CD4-positive, alpha-beta T cell (primary cell): ENCODE measurements at places on chromosomes 1 and 21. TPM values are rescaled to one million over a fixed set of nuclear protein-coding genes. Genes with fewer than 3 reads are reported as not detected.

DNA sequence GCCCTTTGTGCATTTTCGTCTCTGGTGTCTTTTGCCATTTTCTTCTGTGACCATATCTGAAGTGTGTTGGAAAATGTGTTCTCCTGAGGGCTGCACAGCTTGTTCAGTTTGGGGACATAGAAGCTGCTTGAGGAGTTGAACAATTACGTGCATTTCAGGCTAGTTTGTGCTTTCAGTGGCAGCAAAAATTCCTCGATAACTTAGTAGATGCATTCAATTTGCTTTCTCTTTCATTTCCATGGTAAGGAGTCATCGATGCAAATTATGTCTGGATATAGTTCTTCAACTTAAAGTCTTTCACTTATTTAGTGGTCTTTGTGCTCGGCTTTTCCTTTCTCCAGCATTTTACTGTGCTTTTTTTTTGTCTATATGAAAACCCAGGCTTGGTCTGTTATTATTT, 441.5 kb downstream of the PLA2G4A start:
- no peak for DNase-seq

DNA sequence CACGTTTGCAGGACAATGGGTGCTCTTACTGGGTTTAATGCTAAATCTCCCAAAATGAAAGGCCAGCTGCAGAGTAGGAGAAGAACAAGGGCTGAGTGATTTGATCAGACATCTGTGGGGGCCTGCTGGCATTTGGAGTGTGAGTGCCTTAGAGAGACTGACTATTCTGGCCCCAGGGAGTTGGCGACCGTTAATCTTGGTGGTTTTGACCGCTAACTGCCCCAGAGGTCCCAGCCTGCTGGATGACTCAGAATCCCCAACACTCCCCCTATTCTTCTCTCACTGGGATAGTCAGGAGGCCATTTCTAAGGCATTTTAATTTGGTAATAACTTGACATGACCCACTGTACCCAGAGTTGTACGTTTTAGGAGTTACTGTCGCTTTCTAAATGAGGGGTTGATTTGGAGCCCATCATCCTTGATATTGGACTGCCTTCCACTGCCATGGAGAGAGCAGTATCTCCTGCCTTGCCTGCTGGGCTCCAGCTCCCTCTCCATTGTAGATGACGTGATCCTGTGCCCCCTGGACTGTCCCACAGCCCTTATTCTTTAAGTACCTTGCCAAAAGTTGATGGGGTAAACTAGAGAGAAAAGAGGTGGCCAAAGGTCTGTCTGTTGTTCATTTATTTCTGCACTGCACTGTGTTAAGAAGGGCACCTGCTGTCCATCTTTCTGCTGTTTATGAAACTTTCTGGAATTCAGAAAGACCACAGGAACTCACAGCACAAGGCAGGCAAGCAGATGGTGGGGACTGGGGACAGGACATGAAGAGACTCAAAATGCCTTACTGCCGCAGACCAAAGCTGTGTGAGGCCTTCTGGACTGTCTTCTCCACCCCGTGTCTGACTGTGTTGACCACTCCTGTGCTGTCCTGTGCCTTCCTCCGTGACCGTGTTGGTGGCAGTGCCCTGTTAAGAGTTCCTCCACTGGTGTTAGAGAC, 98.2 kb upstream of the ARTN start:
- DNase-seq: no peak

- no peak for DNase-seq
These were observed 16.1 kb downstream of the ENSA start for GRCh38 chr1:150613061-150613920.

- no peak for DNase-seq
These were observed 65.2 kb upstream of the GOLT1A start for GRCh38 chr1:204278958-204279357.

The SLC44A5 gene
- total RNA-seq: not detected

GRCh38 chr1:7478142-7478790, 292.8 kb upstream of the VAMP3 start:
- DNase-seq: no peak

DNA sequence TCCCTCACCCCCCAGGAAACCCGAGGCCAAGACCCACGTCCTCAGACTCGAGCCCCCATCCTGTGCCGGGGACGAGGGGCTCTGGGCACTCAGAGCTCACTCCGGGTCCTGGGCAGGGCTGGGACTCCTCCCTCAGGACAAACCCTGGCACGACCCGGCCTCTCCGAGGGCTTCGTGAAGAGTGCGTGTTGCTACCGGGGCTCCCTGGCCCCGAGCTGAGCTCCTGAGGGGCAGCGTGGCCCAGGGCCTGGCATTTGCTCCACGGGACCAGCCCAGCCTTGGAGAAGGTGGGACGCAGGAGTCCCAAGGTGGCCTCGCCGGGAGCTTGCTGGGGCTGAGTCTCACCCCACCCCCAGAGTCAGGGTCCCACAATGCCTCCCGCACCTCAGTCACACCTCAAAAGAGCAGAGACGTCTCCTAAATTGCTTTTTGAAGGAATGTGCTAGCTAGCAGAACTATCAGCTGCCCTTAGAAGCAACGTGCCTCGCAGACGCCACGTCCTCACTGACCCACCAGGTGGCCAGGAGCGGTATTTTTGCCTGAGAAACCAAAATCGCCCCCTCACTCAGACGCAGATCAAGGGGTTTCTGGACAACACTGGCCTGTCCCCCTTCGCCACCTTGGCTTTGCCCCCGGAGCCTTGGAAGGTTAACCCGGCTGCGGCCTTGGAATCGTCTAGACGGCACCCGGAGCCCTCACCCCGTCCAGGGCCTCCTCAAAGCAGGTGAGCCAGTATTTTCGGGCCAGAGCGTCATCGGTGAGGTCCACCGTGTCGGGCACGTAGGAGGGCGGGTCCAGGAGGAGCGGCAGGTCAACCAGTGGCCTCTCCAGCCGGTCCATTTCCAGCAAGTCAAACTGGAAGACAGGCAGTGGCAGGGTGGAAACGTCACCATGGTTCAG, 11.3 kb downstream of the PANK4 start:
- DNase-seq: no peak

The EXOSC10 gene
- 89.0 TPM for total RNA-seq

The PROK1 gene
- not detected for total RNA-seq

The LRRC71 gene
- total RNA-seq: not detected

DNA sequence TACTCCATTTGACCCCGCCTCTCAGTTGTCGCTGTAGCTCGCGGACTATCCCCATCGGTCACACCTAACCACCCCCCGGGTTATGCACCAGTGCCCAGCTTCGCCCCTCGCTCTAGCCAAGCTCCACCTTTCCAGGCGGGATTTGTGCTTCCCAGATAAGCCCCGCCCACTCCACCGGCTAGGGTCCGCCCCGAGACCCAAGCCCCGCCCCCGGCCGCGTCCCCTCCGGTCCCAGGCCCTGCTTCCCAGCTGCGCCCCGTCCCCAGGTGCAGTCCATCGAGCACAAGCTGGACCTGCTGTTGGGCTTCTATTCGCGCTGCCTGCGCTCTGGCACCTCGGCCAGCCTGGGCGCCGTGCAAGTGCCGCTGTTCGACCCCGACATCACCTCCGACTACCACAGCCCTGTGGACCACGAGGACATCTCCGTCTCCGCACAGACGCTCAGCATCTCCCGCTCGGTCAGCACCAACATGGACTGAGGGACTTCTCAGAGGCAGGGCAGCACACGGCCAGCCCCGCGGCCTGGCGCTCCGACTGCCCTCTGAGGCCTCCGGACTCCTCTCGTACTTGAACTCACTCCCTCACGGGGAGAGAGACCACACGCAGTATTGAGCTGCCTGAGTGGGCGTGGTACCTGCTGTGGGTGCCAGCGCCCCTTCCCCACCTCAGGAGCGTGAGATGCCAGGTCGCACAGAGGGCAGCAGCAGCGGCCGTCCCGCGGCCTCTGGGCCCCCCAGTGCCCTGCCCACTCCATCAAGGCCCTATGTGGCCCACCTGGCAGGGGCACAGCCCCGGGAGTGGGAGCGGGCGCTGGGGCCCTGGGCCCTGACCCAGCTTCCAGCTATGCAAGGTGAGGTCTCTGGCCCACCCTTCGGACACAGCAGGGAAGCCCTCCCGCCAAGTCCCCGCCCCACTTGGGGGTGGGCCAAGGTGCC, 23.9 kb downstream of the CITED4 start:
- no peak for DNase-seq

The OR4F29 gene
- not detected for total RNA-seq
